ENCODE measurements at places on chromosomes 6 and 20.

GRCh38 chr20:23879811-23880374 is 345 bp upstream of the CST5 start:
- DNase-seq = no peak

DNA sequence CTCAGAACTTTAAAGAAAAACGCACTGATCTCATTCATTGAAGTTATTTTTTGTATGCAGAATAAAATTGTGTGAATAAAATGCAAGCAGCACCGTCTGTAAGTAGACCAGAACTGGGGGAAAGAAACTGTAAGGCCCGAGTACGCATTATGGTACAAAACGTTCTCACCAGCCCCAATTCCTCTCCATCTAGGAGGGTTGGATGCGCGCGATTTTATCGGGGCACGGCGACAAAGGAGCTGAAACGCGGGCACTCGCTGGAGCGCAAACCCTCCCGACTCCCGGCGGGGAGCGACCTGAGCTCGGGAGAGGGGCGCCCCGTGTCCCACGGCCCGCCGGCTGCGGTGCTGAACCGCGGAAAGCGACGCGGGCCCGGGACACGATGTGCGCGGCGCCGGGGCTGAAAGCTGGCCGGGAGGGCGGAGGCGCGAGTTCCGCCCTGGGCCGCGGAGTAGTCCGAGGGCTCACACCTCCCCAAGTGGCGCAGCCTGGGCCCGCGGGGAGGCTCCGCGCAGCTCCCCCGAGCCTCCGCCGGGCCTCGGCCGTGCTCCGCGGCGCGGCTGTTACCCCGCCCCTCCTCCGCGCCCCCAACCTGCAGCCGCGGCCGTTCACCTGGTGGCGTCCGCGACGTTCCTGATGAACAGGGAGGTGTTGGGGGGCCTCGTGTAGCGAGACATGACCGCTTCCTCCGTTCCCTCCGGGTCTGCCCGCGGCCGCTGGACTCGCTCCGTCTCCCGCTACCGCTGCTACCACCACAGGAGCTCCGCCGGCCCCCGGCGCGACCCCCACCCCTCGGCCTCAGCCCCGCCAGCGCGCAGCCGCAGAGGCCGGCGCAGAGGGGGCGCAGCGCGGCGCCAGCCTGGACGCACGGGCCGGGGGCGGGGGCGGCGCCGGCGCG is at the start of gene SRSF12:
Gene SRSF12, minus strand, starts transcription at position 861 of the 898 bp plus-strand sequence. Its CDS starts 184 bp downstream, at position 677.
- no peak for DNase-seq

DNA sequence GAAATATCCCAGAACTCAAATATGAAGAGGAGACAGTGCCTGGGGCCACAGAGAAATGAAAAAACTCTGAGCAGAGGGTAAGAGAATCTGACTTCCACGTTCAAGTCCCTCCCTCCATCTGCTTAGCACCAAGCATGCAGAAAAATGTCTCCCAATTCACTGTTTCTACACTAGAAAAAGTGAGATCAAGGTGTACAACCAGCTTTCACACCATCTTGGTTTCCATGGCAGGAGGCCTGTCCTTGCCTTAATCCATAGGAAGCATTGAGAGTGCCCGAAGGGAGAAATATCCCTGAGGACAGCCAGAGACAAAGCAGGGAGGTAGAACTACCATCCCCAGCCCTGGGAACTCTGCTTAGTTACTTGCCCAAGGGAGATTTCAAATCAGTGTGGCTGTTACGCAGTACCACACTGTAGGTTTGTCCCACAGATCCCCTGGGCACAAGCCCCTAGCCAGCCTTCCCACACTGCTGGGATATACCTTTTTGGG is 82.9 kb downstream of the SCML4 start:
- DNase-seq = no peak

GRCh38 chr6:106600329-106600728 is 29.0 kb downstream of the RTN4IP1 start:
- no peak for DNase-seq

DNA sequence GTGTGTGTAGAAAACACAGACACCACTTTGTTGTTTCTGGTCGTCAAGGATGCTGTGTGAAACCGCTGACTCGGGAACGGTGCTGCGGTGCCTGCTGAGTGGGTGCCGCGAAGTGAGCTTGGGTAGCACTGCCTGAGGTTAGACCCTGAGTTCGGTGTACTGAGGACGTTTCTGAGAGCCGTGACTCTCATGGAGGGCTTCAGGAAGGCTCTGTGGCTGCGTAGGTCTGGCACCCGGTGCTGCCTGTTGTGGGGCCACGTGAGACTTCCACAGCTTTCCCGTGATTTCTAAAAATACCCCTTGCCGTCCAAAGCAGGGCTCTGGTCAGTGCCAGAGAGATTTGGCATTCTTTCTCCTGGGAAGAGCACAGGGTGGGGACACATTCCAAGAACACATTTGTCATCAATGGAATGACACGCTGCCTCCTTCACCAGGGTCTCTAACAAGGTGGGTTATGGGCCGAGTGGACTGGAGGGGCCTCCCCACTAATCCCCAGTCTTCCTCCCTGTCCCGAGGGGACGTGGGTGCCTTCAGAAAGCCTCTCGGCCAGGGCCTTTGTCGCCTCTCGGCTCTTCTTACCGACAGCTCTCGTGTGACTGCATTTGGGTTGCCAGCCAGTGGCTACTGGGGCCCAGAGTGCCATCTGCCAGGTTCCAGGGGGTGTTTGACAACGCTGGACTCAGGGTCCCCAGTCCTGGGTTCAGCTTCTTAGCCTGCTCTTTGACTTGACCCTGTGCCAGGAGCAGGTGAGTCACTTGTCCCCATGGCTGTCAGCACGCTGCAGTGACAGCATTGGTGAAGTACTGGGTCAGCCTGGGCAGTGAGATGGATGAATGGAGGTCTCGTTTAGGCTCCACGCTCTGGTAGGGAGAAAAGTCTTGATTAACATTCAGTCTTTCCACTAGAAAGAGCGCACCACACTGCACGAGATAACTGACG is 62.2 kb downstream of the SYNJ2 start:
- DNase-seq = peak; percentile 92

GRCh38 chr6:137025786-137026730 is 18.7 kb downstream of the IL20RA start:
- DNase-seq = no peak

GRCh38 chr20:507761-508332 is 35.7 kb downstream of the CSNK2A1 start:
- DNase-seq = no peak

DNA sequence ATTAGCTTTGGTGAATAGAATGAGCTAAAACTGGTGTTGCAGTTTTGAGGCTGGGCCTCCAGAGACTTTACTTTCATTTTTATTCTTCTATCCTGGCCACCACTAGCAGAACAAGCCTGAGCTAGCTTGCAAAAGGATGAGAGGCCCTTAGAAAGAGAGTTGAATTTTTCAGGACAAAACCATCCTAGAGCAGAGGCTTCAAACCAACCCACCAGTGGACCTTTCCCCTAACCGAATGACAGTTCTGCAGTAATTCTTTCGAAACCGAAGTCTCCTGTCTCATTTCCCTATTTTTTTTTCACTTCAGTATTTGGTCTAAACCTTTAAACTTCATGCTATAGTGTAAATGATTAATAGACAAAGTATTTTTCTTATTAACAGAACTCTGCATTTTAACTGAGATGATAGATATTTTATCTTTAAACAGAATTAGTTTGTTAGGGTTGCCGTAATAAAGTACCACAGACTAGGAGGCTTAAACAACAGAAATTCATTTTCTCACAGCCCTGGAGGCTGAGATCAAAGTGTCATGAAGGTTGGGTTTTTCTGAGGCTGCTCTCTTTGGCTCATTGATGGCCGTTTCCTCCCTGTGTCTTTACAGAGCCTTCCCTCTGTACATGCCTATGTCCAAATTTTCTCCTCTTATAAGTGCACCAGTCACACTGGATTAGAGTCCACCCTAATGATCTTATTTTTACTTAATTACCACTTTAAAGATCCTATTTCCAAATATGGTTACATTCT is 80.6 kb upstream of the PAK5 start:
- DNase-seq = no peak

GRCh38 chr6:85314586-85314985 is 135.3 kb upstream of the NT5E start:
- DNase-seq = no peak

DNA sequence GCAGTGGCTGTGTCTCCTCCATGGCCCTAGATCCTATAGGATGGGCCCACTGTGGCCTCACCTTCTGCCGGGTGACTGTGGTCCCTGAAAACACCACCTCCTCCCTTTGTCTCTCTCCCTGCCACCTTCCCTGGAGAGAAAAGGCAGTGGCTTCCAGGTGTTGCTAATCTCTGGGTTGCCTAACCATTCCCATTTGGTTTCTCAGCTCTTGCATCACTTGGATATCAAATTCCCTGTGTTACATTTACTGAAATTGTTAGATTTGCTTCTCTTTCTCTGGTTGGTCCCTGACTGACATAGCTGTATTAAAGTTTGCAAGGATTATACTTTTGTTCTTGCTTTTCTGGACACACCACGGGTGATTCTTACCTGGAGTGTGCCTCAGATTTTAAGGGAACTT is 9.3 kb upstream of the ZFP64 start:
- DNase-seq = no peak

GRCh38 chr20:62825333-62825985 is 8.6 kb downstream of the COL9A3 start:
- no peak for DNase-seq

GRCh38 chr20:23661002-23661429 is 23.3 kb upstream of the CST3 start:
- no peak for DNase-seq

DNA sequence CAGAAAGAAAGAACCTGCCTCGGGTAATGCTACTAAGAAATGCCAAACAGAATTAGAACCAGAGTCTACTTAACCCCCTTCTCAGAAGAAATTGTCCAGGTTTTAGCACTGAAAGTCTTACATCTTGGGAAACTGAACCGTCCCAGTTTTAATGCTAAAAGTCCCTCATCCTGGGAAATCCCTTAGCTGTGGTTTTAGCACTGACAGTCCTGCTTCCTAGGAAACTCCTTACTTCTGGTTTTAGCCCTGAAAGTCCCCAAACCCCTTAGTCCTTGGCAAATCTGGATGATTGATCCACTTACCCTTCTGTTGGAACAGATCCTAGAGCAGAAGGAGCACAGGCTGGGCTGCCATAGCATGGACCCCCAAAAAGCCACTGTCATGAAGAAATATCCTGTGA is 4.8 kb upstream of the TMEM14A start:
- DNase-seq = no peak

- DNase-seq = no peak
Observed at GRCh38 chr20:3146732-3147341, 12.8 kb downstream of the FASTKD5 start.

DNA sequence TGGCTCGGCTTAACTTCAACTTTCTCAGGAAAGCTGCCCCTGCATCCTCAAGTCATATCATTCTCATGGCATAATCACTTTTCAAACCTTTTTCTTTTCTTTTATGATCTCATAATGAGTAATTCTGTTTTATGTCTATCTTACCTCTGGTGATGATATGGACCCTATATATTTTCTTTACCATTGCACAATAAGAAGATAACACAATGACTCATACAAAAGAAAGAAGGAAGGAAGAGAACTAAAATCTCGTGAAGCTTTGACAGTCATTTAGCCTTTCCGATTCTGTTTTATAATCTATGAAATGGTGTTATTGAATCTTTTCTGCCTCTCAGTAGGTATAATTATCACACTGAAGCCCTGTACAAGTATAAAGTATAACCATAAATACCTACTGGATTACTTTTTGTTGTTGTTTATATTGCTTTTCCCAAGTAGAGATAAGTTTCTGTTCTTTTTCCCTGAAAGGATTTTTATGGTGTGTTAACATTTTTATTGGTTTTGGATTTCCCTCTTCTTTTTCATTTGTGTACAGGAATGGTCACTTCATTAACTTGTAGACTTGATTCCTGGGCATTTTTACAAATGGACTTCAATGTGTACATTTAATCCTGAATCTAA is 300.9 kb downstream of the LAMA2 start:
- no peak for DNase-seq

DNA sequence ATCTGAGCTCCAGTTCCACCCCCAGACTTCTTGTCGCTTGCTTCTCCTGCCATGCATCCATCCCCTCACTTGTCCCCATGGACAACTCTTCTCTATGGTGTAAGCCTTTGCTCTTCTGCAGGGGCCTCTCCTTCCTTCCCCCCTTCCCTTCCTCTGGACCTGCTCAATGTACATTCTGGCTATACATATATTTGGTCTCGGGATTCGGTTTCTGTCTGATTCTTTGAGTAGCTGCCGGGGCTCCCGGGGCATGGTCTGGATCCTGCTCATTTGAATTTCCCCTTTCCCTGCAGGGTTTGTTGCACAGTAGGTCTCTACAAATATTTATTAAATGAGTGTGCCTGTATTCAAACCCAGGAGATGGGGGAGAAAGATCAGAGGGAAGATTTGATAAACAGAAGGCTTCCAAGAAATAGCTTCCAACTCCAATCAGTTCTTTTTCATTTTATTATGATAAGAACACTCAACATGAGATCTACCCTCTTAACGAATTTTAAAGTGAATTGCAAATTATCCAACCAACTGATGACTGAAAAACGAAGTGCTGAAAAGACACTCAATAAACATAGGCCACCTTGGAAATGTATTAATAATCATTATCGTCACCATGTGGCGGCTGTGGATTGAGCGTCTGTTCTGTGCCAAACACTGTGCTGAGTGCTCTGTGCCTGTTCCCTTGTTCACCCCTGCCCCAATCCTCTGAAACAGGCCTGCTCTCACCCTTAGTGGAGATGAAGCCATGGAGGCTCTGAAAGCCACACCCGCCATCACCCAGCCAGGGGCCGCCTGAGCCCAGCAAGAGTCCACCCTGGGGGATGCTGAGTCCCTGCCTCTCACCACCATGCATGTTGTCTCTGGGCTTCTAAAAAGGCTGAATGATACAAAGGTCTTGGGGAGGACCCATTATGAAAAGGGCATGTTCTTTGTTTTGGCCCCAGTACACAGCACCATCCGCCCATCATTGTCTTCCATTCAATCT is 34.3 kb upstream of the APCDD1L start:
- no peak for DNase-seq

DNA sequence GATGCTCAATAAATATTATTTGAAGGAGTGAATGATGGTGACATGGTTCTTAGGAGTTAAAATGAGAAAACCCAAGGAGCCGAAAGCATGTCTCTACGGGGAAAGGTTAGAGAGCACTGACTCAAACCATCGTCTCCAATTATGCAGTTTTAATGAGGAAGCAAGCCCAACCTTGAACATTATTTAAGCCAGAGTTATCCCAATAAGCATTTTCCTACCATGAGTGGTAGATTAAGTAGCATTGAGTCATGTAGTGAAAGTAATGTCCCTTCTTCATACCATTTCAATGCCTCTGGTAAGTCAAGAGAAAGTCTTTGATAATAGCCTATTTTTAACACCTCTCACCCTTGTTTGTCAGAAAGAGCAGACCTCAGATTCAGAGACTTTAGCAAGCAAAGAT is 13.5 kb downstream of the TSHZ2 start:
- DNase-seq = no peak

DNA sequence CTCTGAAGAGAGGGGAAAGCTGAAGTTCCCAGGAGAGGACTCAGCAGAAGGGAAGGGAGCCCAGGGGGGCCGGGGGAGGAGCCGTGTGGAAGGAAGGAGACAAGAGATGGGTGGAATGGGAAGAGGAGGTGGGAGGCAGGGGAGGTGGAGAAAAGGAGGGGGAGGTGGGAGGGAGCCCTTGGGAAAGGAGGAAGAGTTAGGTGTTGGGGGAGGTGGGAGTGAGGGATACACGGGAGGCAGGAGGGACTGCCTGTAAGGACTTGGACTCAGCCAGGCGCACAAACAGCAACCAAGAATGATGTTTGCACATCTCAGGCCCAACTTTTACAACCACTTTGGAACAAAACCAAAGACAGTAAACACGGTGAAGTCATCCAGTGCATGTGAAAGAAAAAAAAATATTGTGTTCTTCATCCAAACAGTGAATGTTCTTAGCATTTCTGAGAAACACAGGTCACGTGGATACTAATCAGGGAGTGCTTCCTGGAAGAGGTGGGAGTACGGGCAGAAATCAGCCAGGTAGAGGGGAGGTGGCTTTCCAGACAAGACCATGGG is 17.4 kb upstream of the LSM14B start:
- DNase-seq = no peak

GRCh38 chr6:139497345-139497961 is 123.0 kb upstream of the CITED2 start:
- no peak for DNase-seq

Measured in tibial artery (tissue), 4 donors.